Stimulated activated CD8-positive, alpha-beta memory T cell treated with anti-CD3 and anti-CD28 coated beads, Interleukin-4, amount 100 ng/mL, for 4 hours (primary cell): ENCODE measurements at places on chromosomes 13 and 19.

DNA sequence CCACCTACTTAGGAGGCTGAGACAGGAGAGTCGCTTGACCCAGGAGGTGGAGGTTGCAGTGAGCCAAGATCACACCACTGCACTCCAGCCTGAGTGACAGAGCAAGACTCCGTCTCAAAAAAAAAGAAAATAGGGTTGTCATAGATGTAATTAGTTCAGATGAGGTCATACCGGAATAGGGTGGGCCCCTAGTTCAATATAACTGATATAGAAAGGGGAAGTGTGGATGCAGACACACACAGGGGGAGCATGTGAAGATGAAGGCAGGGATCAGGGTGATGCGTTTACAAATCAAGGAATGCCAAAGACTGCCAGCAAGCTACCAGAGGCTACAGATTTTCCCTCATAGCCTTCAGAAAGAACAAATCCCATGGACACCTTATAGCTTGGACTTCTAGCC, 24.3 kb upstream of the EEF1AKMT1 start:
- no peak for DNase-seq

GRCh38 chr19:45115809-45116615, 23.0 kb downstream of the PPP1R37 start:
- no peak for DNase-seq

GRCh38 chr13:59494151-59494550, 669.6 kb downstream of the DIAPH3 start:
- DNase-seq, result no peak

- no peak for DNase-seq
Measured at GRCh38 chr19:5964816-5965565, 12.9 kb downstream of the RANBP3 start.

GRCh38 chr13:77009011-77009410, 17.1 kb downstream of the CLN5 start:
- no peak for DNase-seq

DNA sequence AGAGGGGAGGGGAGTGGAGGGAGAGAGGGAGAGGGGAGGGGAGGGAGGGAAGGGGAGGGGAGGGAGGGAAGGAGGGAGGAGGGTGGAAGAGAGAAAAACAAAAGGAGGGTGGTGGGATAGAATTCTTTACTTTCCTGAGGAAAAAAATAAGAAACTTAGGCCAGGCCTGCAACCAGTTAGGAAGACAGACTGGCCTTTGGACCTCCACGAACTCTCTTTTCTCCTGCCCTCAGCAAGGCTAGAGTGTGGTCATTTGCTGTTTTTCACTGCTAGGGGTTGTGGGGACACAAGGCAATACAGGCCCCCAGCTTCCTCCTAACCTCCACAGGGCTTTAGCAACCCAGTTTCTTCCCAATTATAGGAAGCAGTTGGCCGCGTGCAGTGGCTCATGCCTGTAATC, 4.2 kb downstream of the CCDC8 start:
- no peak for DNase-seq

DNA sequence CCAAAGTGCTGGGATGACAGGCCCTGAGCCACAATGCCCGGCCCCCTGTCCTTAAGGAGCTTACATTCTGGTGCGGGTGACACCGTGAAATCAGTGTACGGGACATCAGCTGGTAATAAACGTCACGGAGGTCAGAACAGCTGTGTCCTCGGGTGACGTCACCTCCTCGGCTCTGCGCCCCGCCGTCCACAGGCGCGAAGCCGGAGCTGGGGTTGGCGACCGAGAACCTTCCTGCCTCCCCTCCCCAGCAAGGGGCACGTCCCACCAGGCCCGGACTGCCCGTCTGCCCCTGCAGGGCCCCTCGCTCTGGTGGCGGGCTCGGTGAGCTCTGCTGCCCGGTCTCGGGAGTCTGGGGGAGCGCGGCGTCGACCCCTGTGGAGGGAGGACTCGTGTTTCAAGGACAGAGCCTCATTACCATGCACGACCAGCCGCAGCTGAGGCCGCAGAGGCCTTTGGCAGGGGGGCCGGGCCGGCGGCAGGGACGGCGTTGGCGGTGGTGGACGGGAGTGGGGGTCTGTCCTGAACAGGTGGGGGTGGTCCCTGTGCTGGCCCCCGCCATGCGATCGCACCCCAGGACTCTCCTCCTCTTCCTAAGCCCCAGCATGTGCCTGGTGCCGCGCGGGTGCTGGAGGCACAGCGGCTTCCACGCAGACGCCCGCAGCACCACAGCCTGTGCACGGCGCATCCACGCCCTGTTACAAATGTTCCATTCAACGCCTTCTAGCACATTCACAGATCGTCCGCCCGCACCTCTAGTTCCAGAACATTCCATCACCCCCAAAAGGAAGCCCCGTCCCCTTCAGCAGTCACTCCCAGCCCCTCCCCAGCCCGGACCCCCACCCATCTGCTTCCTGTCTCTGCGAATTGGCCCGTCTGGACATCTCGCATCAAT, 5.4 kb downstream of the LINGO3 start:
- DNase-seq, result no peak

- DNase-seq, result no peak
Measured at GRCh38 chr13:60617991-60618733, 221.1 kb downstream of the TDRD3 start.

- DNase-seq, result no peak
Measured at GRCh38 chr19:58563034-58563573, 4.7 kb upstream of the UBE2M start.

- no peak for DNase-seq
Measured at GRCh38 chr19:32347573-32347972, 2.2 kb downstream of the ZNF507 start.

DNA sequence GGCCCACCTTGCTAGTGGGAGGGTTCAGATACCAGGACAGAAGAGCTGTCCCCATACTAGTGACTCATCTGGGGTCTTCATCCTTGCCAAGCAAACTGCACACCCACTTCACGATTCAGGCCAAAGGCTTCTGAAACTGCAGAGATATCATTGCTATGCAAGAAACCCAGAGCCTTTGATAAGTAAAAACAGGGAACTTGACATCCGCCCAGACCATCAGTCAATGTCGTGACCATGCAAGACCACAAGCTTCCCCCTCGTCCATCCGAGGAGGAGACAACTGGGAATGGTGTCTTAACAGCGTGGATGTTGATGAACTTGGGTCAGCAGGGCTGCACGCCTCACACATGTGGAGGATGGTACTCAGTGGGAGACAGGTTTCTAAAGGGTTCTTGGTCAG, 58.0 kb downstream of the ABCC4 start:
- DNase-seq, result no peak

DNA sequence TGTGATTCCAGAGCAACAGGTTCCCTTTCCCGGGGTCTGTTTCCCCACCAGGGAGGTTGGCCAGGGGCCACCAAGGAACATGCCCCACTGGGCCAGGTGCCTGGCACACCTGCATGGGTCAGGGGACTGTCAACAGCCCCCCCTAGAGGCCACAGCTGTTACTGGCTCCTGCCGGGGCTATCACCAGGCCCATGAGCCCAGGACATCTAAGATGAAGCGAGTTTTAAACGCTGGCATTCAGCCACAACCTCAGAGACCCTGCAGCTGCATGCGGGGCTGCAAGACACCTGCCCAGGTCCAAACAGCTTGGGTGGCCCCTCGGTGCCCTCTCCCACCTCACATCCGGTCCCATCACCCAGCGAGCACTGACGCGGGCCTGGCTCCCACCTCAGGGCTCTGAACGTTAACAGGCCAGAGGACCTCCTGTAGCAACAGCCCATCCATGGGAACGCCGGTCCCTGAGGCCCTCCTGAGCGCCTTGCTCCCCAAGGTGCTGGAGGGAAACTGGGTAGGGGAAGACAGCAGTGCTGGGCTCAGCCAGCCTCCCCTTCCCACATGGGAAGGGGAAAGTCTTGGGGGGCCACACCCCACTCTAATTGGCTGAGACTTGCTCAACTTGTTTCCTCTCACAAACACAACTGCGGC, 12.0 kb downstream of the KHSRP start:
- no peak for DNase-seq

DNA sequence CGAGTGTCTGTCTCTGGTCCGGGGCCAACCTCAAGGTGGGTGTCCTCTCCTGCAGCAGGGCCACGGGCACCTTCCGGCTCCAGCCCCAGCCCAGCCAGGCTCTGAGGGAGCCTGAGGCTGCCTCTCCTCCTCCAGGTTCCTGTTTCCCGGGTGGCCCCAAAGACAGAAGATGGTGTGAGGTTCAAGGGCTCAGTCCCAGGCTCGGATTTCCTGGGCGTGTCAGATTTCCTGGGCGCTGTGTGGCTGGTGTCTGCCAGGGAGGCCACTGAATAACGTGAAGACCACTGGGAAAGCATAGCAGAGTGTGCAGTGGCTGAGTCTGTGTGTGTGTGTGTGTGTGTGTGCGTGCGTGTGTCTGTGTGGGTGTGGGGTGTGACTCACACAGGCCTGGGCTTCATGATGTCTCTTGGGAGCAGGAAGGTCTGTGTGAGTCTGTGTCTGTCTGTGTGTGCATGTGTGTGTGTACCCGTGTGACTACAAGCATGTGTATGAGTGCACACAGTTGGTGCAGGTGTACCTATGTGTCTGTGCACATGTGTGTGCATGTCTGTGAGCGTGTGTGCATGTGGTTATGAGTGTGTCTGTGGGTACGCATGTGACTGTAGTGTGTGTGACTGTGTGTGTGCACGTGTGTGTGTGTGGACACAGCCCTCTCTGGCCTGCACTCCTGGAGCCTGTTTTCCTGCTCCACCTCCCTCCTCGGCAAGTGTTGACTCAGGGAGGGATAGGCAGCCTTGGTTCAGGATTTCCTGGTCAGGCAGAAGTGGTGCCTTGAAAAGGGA, 28.3 kb downstream of the CEBPA start:
- DNase-seq, result no peak

DNA sequence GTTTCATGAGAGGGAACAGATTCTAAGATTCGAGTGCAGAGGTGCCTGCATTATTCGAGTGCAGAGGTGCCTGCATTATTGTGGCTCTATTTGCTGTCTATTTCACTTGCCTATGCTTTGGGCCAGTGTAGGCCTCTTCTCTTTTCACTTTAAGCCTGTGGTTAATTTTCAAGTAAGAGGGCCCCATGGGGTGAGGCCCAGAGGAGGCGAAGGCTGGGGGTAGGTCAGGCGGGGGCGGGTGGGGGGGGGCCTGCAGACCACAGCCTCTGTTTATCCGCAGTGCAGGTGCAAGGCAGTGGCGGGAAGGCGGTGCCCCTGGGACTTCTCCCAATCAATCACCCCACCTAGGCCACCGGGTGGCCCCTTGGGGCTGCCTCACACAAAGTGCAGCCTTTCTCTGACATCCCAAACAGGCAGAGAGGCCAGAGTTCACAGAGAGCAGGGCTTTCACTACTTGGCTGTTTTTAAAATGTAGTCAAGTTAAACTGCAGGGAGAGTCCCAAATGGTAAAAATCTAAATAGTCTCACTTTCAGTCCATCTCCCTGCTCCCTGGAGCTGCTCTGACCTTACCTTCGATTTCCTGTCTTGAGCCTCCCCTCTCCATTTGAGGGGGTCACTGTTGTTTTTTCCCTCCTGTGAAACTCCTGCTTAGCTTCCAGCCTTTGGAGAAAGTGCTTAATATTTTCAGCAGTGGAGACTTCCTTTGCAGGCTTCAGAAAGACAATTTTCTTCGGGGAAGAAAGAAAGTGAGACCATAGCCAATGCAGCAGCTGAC, 249.0 kb downstream of the DLEU7 start:
- no peak for DNase-seq

DNA sequence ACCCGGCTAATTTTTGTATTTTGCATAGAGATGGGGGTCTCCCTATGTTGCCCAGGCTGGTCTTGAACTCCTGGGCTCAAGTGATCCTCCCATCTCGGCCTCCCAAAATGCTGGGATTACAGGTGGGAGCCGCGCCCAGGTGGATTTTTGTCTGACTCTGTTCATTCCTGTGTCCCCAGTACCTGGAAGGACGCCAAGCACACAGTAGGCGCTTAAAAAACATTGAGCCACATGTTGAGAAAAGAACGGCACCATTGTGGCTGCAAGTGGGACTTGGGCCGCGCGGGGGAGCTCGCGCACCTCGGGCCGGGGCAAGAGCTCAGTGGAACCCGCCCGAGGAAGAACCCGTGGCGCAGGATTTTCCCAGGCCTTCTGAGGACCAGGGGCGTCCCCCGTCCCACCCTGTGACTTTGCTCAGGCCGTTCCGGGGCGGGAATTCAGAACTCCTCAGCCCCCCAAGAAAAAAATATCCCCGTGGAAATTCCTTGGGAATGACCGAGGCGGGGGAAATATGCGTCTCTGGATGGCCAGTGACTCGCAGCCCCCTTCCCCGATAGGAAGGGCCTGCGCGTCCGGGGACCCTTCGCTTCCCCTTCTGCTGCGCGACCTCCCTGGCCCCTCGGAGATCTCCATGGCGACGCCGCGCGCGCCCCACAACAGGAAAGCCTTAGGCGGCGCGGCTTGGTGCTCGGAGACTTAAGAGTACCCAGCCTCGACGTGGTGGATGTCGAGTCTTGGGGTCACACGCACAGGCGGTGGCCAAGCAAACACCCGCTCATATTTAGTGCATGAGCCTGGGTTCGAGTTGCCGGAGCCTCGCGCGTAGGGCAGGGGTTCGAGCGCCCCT, 1.4 kb upstream of the ICAM1 start:
- peak; percentile 70 for DNase-seq

- no peak for DNase-seq
Measured at GRCh38 chr13:44273991-44274770, 99.4 kb upstream of the SERP2 start.

GRCh38 chr13:90502153-90502552, 845.3 kb upstream of the MIR17HG start:
- DNase-seq, result no peak

- no peak for DNase-seq
Measured at GRCh38 chr13:98508685-98509084, 68.2 kb downstream of the STK24 start.

DNA sequence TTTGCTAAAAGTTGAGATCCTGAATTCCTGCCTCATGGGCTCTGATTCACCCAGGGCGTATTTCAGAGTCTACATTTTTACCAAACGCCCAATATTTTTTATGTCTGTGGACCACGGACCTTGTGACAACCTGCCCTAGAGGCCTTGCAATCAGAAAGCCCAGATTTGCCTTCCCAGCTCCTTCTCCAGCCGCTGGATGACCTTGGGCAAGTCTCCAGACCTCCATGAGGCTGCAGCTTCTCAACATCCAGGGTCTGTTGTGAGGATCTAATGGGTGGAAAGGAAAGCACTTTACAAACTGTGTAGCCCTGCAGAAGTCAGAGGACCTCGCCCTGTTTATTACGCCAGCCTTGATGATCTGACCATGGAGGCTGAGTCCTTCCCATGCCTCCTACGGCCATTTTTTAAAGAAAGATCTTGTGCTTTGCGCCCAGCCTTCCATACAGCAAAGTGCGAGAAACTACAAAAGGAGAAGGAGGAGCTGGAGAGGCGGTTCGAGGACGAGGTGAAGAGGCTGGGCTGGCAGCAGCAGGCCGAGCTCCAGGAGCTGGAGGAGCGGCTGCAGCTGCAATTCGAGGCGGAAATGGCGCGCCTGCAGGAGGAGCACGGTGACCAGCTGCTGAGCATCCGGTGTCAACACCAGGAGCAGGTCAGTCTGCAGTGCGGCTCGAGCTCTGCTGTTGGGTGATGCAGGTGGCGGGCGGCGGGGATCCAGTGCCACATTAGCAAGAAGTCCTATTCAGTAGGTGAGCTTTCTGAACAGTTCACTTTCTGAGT, 115.6 kb downstream of the SLC7A1 start:
- DNase-seq, result no peak

- no peak for DNase-seq
Measured at GRCh38 chr19:58551123-58551497, 3.8 kb downstream of the CHMP2A start.
